ENCODE measurements at places on chromosomes 5 and 9.

- DNase-seq, result no peak
Measured at GRCh38 chr5:120219988-120220387, 244.1 kb upstream of the PRR16 start.

DNA sequence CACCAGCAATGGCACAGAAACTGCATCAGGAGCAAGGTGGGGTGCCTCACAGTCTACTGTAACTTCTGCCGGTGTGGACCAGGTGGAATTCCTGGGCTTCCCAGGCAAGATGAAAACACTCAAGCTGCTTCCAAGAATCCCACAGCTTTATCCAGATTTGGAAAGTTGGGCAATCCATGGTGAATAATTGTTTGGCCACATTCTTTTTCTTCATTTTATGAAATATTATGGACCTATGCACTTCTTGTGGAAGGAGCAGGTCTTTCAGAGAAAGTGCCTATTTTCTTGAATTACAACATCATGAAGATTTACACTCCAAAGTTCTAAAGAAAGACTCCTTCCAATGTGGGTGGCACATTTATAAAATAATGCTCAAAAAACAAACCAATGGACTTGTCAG is 503.6 kb downstream of the SEMA5A start:
- DNase-seq, result peak; percentile 15

DNA sequence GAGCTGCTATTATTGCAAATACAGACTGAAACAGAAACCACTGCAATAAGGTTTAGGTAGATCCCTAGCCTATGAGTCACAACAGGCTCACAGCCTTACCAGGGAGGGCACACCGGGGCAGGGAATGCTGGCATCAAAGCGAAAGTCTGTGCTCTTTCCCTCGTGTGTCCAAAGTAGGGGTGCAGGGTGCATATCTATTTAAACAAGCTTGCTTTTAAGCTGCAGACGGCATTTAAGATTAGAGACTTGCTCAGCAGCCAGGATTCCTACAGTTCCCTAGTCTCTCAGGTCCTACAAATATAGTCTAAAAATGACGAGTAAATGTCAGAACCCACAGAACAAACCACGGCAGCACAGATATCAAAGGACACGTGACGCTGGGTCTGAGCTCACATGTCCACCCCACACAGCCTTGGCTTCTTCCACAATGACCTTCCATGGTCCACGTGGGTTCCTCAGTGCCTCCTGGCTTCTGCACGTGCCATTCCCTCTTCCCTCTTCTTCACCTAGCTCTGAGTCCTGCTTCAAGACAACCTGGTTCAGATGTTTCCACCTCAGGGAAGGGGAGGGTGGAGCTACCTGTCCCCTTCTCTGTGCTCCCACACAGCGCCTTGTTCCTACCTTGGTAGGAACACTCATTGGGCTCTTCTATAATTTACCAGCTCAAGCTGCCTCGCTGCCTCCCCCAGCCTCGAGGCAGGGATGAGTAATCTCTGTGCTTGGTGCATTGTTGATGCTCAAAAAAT is 193.2 kb downstream of the MAPKAP1 start:
- DNase-seq, result peak; percentile 47

DNA sequence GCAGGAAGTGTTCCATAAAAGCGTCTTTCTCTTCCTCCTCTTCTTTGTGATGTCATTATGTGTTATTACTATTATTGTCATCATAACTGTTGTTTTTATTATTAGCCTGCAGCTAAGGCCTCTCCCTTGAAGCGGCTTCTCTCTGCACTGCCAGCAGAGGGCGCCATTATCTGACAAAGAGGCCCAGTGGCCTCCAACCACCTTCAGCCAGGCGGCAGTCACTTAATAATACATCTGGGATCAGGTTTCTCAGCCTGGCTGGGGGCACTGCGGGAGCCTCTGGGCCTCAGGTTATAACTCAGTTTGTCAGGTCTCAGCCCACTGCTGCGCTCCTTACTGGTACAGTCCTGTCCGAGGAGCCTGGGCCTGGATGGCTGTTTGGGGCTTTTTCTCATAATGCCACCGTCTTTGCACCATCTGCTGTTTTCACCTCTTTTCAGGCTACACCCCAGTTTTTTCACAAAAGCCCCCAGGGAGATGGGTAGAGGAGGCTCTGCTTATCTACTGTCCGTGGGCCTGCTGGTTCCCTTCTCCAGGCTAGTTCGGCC is 281.9 kb downstream of the NSG2 start:
- peak; percentile 63 for DNase-seq

- no peak for DNase-seq
Measured at GRCh38 chr5:66129144-66129543, 15.0 kb upstream of the SREK1 start.

DNA sequence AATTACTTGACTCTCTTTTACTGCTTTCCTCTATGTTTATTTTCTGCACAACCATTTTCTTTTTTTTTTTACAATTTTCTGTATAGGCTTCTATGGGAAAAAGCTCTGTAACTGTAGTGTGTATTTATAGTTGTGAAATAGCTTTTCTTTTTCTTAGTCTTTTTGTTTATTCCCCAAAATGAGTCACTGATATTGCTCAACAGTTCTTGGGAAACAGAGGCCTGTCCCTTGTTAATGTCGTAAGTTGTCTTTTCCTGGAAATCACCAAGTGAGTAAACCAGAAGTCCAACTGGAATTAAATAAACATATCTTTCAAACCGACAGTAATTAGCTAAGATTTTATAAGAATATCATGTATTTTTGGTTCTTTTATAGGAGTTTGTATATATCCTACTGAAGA is 325.1 kb upstream of the PRR16 start:
- DNase-seq, result peak; percentile 99

GRCh38 chr5:6877986-6878828 is 165.0 kb downstream of the TENT4A start:
- no peak for DNase-seq

GRCh38 chr9:119963798-119964372 is 594.6 kb upstream of the BRINP1 start:
- peak; percentile 86 for DNase-seq

GRCh38 chr5:142842994-142843905 is 73.1 kb downstream of the ARHGAP26 start:
- no peak for DNase-seq

GRCh38 chr9:99811172-99811571 is 10.5 kb upstream of the NR4A3 start:
- no peak for DNase-seq

GRCh38 chr5:82044010-82044409 is 72.2 kb downstream of the ATG10 start:
- DNase-seq, result no peak

DNA sequence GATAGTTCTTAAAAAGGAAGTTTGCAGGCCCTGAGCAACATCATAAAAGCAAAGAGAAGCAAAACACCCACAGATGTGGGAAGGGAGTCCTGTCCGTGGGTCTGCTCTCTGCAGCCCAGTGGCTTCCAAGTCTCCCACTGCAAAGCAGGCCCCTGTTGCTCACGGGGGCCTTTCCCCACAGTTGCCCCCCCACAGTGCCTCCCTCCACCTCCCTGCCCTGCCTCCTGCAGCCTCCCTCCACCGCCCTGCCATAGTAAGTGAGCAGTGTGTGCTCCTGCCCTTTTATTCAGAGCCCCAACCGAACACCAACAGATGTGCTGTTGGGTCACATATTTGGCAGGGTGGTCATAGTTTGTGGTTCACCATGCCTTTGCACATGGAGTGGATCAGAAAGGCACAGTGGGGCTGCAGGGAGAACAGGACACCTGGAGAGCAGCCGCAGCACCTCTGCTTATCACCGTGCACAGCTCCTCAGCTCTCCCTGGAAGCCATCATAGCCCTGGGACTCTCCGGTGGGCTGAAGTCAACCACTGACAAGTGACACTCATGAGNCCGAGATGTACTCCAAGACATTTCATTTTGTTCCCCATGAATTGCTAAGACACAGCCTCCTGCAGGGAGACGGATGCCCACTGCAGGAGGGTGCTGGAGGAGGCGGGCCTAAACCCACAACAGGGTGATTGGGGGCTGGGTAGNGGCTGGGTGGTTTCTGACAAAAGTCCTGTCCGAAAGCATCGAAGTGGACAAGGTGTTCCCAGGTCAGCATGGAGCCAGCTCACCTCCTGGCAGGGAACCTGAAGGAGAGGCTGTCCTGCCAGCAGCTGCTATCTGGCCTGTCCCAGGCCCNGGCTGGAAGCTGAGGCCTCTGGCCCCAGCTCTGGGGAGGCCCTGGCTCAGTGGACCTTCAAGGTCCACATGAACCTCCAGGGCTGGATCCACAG is 278.9 kb downstream of the GADD45G start:
- DNase-seq, result no peak

DNA sequence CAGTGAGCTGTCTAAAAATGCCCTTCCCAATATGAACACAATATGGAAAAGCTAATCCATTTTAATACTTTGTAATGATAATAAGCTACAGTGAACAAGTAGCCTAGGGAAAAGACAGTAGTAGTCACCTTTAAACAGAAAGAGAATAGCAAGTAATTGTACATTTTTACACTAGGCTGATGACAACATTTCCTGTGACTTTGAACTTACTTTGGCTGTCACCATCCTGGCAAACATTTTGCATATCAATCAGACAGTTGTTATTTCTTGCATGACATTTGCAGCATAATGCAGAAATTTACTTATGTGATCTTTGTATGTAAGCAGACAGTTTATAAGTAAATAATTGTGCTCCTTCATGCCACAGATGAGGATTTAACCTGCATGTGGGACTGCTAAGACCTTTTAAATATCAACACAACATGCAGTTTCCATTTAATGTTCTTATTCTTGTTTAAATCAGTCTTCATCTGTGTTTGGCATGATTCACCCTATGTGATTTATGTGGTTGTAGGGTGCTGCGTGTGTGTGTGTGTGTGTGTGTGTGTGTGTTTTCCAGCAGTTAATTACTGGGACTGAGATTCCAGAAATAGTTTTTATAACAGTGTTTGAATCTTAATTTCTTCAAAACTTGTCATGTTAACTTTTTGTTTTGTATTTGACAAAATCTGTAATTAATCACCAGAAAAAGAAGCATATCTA is 997.1 kb upstream of the ARRDC3 start:
- peak; percentile 54 for DNase-seq

DNA sequence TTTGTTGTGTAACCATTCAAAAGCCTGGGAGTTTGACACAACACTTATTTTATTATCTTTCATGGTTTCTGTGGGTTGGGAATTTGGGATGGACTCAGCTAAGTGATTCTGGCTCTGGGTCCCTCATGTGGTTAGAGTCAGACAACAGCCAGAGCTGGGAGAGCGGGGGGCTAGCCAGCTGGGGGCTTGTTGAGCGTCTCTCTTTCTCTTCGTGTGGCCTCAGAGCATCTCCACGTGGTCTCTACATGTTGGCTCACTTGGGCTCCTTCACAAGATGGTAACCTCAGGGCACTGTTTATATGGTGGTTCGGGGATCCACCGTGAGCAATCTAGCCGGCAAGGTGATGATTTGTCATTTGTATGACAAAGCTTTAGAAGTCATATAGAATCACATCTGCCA is 73.6 kb downstream of the FSTL4 start:
- DNase-seq, result no peak

DNA sequence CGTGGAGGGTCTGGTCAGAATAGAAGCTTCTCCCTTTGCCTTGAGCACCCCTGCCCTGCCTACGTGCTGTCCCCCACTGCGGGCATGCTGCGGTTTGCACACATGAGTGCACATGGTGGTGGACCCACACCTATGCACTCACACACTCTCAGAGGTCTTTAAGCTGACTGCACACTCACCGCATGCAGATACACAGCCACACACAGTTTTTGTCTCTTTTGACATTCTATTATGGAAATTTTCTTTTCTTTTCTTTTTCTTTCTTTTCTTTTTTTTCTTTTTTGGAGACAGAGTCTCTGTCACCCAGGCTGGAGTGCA is 584 bp upstream of the ARID3C start:
- DNase-seq, result no peak

DNA sequence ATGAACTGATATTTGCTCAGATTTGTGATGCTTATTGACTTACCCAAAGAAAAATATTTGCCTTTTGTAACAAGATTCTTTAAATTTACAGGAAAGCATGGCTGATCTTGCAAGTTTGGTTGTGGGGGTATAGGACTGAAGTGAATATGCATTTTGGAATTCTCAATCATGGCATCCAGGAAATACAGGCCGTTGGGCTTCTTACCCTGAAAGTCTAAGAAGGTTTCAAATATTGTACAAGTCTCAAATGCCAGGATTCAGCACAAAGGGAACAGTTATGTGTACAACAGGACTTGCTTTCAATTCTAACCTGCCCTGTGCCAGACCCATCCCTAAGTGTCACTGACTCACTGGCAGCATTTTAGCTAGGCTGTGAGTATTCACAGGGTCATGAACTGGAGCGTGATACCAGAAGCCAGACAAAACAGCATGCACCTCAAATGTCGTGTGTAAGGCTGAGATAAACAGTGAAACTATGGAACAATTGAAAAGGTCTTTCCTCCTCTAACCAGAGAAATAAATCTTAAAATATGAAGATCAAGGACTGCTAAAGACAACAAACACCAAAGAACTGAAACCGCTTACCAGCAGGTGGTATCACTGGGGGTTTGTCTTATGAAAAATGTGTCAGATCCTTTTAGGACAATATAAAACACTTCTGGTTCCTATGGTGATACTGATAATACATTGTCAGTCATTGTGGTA is 168.6 kb upstream of the RGMB start:
- no peak for DNase-seq

- no peak for DNase-seq
Measured at GRCh38 chr5:82679660-82680059, 397.5 kb downstream of the TMEM167A start.

DNA sequence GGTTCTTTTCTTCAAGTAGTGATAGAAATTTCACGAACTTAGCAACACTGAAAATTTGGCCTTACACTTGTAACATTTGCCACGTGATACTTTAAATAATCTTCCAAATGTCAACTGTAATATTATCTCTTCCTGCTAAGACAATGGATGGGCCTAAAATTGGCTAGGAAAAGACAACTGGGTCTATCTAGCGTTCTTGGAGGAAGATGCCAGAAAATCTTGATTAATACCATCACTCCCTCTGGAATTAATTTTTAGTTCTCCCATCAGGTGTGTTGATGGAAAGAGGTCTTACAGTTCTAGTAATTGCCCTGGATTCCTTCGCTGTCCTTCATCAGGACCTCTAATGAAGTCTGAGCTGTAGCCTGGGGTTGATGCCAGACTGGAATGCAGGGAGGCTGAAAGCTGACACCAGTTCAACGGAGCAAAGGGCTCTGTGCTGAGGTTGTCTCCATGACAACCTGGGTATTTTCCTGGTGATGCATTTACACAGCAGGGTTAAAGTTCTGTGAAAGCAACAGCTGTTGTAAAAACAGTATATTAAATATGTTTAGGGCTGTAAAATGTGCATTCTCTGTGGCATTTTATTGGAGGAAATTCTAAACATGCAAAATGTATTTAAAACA is 92.3 kb downstream of the GAS1 start:
- peak; percentile 96 for DNase-seq

DNA sequence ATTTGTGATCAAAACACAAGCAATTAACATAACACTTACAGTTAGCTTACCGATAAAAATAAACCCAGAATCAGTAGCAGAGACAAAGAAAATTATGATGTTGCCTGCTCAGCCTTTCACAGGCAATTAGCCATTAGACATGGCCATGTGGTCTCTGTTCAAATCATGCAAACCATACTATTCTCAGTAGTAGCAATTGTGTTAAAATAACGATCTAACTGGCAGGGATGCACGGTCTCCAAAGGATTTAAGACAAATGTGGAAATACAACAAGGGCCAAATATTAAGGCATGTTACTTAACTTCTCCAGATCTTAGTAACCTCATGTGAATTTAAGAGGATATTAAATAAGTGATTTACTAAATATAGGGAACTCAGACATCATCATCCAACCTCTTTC is 59.5 kb downstream of the PTBP3 start:
- no peak for DNase-seq

All from fibroblast of mammary gland (primary cell).